ENCODE measurements at places on chromosomes 3 and 15. TPM values are rescaled to one million over a fixed set of nuclear protein-coding genes. Genes with fewer than 3 reads are reported as not detected.

GRCh38 chr3:149611149-149611548, 46.7 kb downstream of the WWTR1 start:
- H3K27me3 ChIP-seq, result no peaks in the 10 kb centered on the region
- peaks cover 6% of the 10 kb centered on the region for H3K4me1 ChIP-seq
- no peaks in the 10 kb centered on the region for H3K36me3 ChIP-seq
- no peak overlapping the region for H3K27ac ChIP-seq
- no peak overlapping the region for H3K4me3 ChIP-seq

DNA sequence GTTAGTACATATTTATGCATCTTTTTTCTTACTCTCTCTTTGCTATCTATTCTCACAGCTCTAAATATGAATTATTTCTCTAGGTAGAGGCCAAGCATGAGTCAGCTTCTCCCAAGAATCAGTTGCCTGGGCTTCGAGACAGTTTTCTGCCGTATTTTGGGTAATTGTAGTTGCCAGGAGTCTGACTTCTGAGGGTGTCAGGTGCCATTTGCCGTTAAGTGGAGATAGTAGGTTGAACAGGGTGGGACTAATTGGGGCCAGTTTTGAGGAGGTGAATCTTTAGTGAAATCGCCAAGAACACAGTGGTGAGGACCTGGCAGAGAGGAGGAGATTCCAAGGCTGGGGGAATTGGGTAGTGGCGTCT, 7.8 kb upstream of the NRROS start:
- DNase-seq, result no peak
- no peak overlapping the region for H3K4me3 ChIP-seq
- H3K36me3 ChIP-seq, result no peaks in the 10 kb centered on the region

GRCh38 chr15:75065467-75065850, 42.1 kb downstream of the PPCDC start:
- no peak overlapping the region for H3K4me3 ChIP-seq
- no peaks in the 10 kb centered on the region for H3K27me3 ChIP-seq
- peak overlapping the region; percentile 39 for H3K27ac ChIP-seq
- no peaks in the 10 kb centered on the region for H3K36me3 ChIP-seq

The MYNN gene
- 14.6 TPM for total RNA-seq

GRCh38 chr3:180888992-180889560, 23.4 kb upstream of the FXR1 start:
- H3K4me3 ChIP-seq, result no peak overlapping the region
- no peak for DNase-seq
- no peaks in the 10 kb centered on the region for H3K36me3 ChIP-seq
- H3K27ac ChIP-seq, result no peak overlapping the region
- no peaks in the 10 kb centered on the region for H3K4me1 ChIP-seq
- no peaks in the 10 kb centered on the region for H3K27me3 ChIP-seq

- no peak overlapping the region for H3K4me3 ChIP-seq
- H3K36me3 ChIP-seq, result no peaks in the 10 kb centered on the region
- H3K4me1 ChIP-seq, result no peaks in the 10 kb centered on the region
Measured at GRCh38 chr3:53588122-53588521, 93.7 kb downstream of the CACNA1D start.

- no peaks in the 10 kb centered on the region for H3K36me3 ChIP-seq
- H3K4me1 ChIP-seq, result peaks cover 11% of the 10 kb centered on the region
- no peak overlapping the region for H3K27ac ChIP-seq
- no peaks in the 10 kb centered on the region for H3K27me3 ChIP-seq
Measured at GRCh38 chr15:59366333-59367021, 6.2 kb downstream of the MYO1E start.

- DNase-seq, result no peak
- H3K4me1 ChIP-seq, result no peaks in the 10 kb centered on the region
- H3K36me3 ChIP-seq, result no peaks in the 10 kb centered on the region
- H3K4me3 ChIP-seq, result no peak overlapping the region
- H3K27me3 ChIP-seq, result no peaks in the 10 kb centered on the region
- H3K27ac ChIP-seq, result no peak overlapping the region
Measured at GRCh38 chr3:113057117-113057516, 66.3 kb downstream of the GTPBP8 start.

The GPR149 gene
- total RNA-seq, result not detected

DNA sequence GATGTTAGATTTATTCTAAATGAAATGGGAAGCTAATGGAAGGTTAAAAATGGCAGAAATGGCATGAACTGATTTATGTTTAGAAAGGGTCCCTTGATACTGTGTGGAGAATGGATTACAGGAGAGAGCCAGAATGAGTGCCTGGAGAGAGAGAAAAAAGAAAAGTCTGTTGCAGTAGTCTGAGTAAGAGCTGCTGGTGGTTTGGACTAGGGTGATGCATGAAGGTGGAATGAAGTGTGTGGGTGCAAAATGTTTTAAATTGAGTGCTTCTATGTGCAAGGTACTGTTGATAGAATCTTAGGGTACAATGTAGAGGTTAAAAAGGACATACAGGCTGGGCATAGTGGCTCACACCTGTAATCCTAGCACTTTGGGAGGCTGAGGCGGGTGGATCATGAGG, 11.4 kb upstream of the MGA start:
- DNase-seq, result no peak
- no peaks in the 10 kb centered on the region for H3K4me1 ChIP-seq
- H3K4me3 ChIP-seq, result no peak overlapping the region
- H3K36me3 ChIP-seq, result no peaks in the 10 kb centered on the region
- no peaks in the 10 kb centered on the region for H3K27me3 ChIP-seq

The MYH15 gene
- 0.03 TPM for total RNA-seq

DNA sequence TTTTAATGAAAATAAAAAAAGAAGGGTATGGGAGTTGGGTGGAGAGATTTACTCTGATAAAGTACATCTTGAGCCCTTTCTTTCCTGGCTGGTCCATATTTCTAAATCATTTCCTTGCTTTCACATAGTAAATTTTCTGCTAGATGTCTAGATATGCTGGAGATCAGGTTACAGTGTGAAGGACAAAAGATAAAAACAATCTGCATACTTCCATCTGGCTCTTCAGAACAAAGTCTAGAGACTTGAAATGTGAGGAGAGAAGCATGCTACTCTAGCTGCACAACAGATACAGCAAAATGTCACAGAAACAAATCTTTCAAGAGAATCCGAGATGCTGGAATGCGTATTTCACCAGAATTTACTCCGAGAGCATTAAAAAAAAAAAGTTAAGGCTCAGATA, 42.2 kb downstream of the FOXP1 start:
- no peak for DNase-seq
- no peaks in the 10 kb centered on the region for H3K36me3 ChIP-seq

- no peaks in the 10 kb centered on the region for H3K4me1 ChIP-seq
- no peaks in the 10 kb centered on the region for H3K36me3 ChIP-seq
- H3K27me3 ChIP-seq, result no peaks in the 10 kb centered on the region
- no peak overlapping the region for H3K4me3 ChIP-seq
- H3K27ac ChIP-seq, result no peak overlapping the region
- DNase-seq, result no peak
Measured at GRCh38 chr3:56314842-56315241, 153.4 kb downstream of the ERC2 start.

DNA sequence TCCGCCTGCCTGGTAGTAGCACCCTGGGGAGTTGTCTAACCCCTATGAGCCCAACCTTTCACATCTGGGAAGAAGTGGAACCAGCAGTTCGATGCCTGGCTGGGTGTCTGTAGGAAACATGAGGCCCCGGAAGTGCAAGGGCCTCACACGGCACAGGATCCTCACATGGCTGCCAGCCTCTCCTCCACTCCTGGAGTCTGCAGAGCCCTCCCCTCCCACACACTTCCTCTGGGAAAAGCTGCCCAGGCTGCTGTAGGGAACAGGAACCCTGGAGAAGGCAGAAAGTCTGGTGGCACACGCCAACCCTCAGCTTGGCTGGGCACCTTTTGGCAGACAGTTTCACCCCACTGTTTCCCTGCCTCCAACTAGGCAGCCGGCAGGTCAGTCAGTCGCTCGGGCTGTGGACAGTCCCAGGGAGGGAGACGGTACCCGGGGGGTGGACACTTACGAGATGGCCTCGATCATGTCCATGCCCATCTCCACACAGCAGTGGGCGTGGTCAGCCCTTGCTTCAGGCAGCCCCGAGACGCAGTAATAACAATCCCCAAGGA, 118.4 kb downstream of the ADCY5 start:
- H3K36me3 ChIP-seq, result no peaks in the 10 kb centered on the region
- H3K27me3 ChIP-seq, result no peaks in the 10 kb centered on the region
- H3K27ac ChIP-seq, result peak overlapping the region; percentile 77

All from aorta (tissue), 5 donors.